ENCODE measurements at places on chromosomes 11 and 22.
A peak's percentile ranks its signal among the peaks of the same experiment; 100 is the strongest.

DNA sequence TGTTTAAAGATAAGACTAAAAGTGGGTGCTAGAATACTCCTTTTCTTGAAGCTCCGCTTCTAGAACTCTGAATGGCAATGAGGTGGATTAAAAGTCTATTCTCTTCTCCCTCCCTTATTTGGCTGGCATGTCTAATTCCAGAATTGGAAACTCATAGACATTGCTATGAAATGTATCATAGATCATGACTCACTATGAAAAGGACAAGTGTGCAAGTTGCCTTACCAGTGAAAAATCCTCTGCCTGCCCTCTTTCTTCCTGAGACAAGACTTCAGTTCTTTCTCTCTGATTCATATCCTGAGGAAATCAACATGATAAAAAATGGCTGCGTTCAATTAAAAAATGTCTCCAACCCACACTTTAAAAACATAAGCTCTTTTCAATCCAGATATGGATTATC is 73.2 kb upstream of the BLID start:
- H3K27ac ChIP-seq = no peak overlapping the region
- no peaks in the 10 kb centered on the region for H3K36me3 ChIP-seq
- H3K27me3 ChIP-seq = no peaks in the 10 kb centered on the region
- no peak overlapping the region for H3K4me3 ChIP-seq

DNA sequence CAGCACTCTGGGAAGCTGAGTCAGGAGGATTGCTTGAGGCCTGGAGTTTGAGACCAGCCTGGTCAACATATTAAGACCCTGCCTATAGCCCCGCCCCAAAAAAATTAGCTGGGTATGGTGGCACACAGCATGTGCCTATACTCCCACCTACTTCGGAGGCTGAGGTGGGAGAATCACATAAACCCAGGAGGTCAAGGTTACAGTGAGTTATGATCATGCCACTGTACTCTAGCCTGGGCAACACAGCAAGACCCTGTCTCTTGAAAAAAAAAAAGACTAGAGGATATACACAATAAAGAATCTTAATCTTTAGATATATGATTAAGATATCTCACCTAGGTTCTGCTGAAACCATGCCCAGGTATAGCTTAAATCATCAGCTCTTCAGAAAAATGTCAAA is 136.7 kb downstream of the APOL5 start:
- DNase-seq = no peak
- no peaks in the 10 kb centered on the region for H3K4me1 ChIP-seq
- no peak overlapping the region for H3K27ac ChIP-seq
- H3K36me3 ChIP-seq = no peaks in the 10 kb centered on the region

GRCh38 chr22:17281440-17281841 is 62.2 kb upstream of the ADA2 start:
- H3K27ac ChIP-seq = no peak overlapping the region
- H3K36me3 ChIP-seq = no peaks in the 10 kb centered on the region
- no peaks in the 10 kb centered on the region for H3K4me1 ChIP-seq
- no peak overlapping the region for H3K4me3 ChIP-seq

DNA sequence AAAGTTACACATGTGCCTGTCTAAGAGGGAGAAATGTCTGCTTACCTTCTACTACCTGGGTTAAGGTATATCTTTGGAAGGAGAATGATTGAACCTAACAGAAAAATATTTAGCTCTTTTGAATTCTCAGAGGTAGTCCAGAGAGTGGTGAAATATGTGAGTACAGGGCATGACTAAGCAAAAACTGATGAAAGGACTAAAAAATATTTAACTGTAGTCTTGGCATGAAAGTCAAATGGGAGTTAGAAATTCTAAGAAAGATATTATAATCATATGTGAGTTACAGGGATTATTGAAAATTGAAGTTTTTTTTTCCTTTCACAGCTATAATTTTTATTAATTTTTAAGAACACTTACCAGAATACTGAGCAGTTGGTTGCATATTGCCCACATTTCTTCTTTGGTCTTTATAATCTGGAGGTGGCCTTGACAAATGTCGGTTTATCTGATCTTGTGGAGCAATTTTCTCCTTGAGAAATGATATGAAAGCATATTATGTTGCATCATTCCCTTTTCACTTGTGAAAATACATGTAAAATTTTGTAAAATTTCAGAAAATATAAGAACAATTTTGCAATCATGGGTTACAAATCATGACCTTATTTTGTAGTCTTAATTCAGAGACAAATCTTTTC is 61.4 kb upstream of the MTMR2 start:
- H3K4me3 ChIP-seq = no peak overlapping the region
- H3K36me3 ChIP-seq = peaks cover 4% of the 10 kb centered on the region
- no peak for DNase-seq

DNA sequence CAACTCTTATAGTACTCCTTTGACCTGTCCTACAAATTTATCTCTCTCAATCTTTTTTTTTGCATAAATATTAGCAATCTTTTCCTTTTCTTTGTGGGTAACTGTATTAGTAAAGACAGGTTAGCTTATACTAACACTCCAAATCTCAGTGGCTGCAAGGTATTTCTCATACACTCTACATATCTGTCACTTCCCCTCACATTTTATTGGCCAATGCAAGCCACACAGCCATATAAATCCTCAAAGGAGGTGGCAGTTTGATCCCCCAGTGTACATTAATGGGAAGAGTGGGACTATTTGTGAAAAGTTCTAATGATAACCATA is 42.6 kb upstream of the EED start:
- peak overlapping the region; percentile 74 for H3K4me3 ChIP-seq
- no peaks in the 10 kb centered on the region for H3K36me3 ChIP-seq
- no peaks in the 10 kb centered on the region for H3K27me3 ChIP-seq
- H3K27ac ChIP-seq = no peak overlapping the region
- peak; percentile 15 for DNase-seq

DNA sequence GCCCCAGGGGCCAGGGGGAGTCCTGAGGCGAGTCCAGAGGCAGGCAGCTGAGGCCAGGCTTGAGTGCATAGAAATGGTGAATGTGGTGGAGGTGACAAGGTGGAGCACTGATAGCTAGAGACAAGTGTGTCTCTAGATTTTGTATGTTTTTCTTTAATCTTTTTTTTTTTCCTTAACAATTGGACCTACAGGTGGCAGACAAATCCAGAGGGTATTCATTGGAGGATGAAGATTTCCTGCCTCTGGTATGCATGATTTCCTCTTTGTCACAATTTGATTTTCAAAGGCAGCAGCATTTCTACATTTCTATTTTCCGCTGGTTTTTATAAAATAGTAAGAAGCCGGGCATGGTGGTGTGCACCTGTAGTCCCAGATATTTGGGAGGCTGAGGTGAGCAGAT is 47.7 kb upstream of the DKK3 start:
- no peaks in the 10 kb centered on the region for H3K36me3 ChIP-seq
- H3K27ac ChIP-seq = no peak overlapping the region
- no peaks in the 10 kb centered on the region for H3K27me3 ChIP-seq
- DNase-seq = no peak
- H3K4me3 ChIP-seq = no peak overlapping the region
- no peaks in the 10 kb centered on the region for H3K4me1 ChIP-seq

DNA sequence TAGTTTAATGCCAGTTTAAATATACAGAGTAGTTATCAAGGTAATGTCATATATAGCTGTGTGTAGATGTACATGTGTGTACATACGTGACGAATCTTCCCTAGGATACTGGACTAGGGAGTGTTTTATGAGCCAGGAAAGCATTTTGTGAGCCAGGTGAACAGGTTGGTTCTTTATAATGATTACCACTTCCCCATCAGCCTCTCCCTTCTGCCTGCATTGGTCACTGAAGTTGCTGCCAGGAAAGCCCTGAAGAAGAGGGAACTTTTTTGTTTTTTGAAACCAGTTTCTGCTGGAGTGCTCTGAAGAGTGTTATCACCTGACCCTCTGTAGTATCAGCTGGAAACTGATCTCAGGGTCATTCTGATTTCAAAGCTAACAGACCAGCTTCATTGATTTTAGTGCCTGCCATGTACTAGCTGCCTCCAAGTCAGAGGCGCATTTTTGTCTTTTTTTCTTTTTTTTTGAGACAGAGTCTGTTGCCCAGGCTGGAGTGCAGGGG is 14.2 kb upstream of the ST14 start:
- H3K36me3 ChIP-seq = peaks cover 23% of the 10 kb centered on the region
- no peaks in the 10 kb centered on the region for H3K4me1 ChIP-seq
- no peaks in the 10 kb centered on the region for H3K27me3 ChIP-seq
- H3K27ac ChIP-seq = no peak overlapping the region
- H3K4me3 ChIP-seq = no peak overlapping the region
- no peak for DNase-seq

GRCh38 chr11:29530961-29531360 is 485.9 kb downstream of the KCNA4 start:
- H3K4me3 ChIP-seq = no peak overlapping the region
- DNase-seq = no peak
- H3K27me3 ChIP-seq = no peaks in the 10 kb centered on the region
- no peaks in the 10 kb centered on the region for H3K4me1 ChIP-seq
- H3K27ac ChIP-seq = no peak overlapping the region
- H3K36me3 ChIP-seq = no peaks in the 10 kb centered on the region

DNA sequence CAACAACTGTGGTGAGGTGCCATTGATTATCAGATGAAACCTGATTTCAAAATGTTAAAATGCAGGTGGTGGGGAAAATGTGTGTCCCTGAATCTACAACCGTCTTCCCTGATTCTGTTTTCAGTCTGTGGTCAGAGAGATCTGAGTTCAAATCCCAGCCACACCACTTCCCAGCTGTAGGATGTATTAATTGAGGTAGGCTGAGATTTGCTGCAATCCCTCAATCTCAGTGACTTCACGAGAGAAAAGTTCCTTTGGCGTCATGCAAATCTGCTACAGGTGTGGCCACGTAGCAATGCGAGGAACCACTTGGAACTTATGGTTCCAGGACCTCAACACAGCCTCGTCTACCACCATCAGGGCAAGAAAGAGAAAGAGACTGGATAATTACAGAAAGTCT is 56.2 kb downstream of the BCL2L13 start:
- no peaks in the 10 kb centered on the region for H3K4me1 ChIP-seq
- no peak overlapping the region for H3K4me3 ChIP-seq

GRCh38 chr11:26457636-26458035 is 114.4 kb downstream of the MUC15 start:
- H3K36me3 ChIP-seq = no peaks in the 10 kb centered on the region
- no peak for DNase-seq
- H3K4me3 ChIP-seq = no peak overlapping the region
- no peaks in the 10 kb centered on the region for H3K27me3 ChIP-seq

GRCh38 chr22:49946612-49947295 is 13.8 kb upstream of the PIM3 start:
- H3K27me3 ChIP-seq = no peaks in the 10 kb centered on the region
- peaks cover 2% of the 10 kb centered on the region for H3K4me1 ChIP-seq
- H3K4me3 ChIP-seq = no peak overlapping the region
- DNase-seq = no peak

- H3K36me3 ChIP-seq = no peaks in the 10 kb centered on the region
- H3K4me3 ChIP-seq = no peak overlapping the region
- H3K4me1 ChIP-seq = no peaks in the 10 kb centered on the region
- no peak overlapping the region for H3K27ac ChIP-seq
- no peaks in the 10 kb centered on the region for H3K27me3 ChIP-seq
Measured at GRCh38 chr11:30342736-30343166, 19.8 kb downstream of the ARL14EP start.

- H3K36me3 ChIP-seq = no peaks in the 10 kb centered on the region
- peak; percentile 92 for DNase-seq
- peaks cover 4% of the 10 kb centered on the region for H3K4me1 ChIP-seq
- no peak overlapping the region for H3K27ac ChIP-seq
- peaks cover 18% of the 10 kb centered on the region for H3K27me3 ChIP-seq
- H3K4me3 ChIP-seq = peak overlapping the region; percentile 54
Measured at GRCh38 chr11:129364143-129364654, 11.4 kb upstream of the BARX2 start.

GRCh38 chr11:35629914-35630313 is 11.7 kb downstream of the FJX1 start:
- no peak for DNase-seq
- H3K4me1 ChIP-seq = no peaks in the 10 kb centered on the region
- H3K27ac ChIP-seq = no peak overlapping the region
- H3K27me3 ChIP-seq = no peaks in the 10 kb centered on the region
- H3K4me3 ChIP-seq = no peak overlapping the region

- DNase-seq = no peak
- no peak overlapping the region for H3K4me3 ChIP-seq
- no peaks in the 10 kb centered on the region for H3K27me3 ChIP-seq
- no peak overlapping the region for H3K27ac ChIP-seq
- no peaks in the 10 kb centered on the region for H3K36me3 ChIP-seq
Measured at GRCh38 chr11:5197536-5197935, 2.9 kb downstream of the OR51V1 start.

- H3K27ac ChIP-seq = no peak overlapping the region
- peak; percentile 50 for DNase-seq
- no peak overlapping the region for H3K4me3 ChIP-seq
- H3K36me3 ChIP-seq = no peaks in the 10 kb centered on the region
Measured at GRCh38 chr11:105489446-105489845, 120.4 kb upstream of the GRIA4 start.

- peaks cover 6% of the 10 kb centered on the region for H3K36me3 ChIP-seq
- DNase-seq = no peak
- no peaks in the 10 kb centered on the region for H3K4me1 ChIP-seq
- no peaks in the 10 kb centered on the region for H3K27me3 ChIP-seq
- H3K4me3 ChIP-seq = no peak overlapping the region
- H3K27ac ChIP-seq = no peak overlapping the region
Measured at GRCh38 chr11:5712507-5712906, 22.9 kb downstream of the TRIM22 start.

DNA sequence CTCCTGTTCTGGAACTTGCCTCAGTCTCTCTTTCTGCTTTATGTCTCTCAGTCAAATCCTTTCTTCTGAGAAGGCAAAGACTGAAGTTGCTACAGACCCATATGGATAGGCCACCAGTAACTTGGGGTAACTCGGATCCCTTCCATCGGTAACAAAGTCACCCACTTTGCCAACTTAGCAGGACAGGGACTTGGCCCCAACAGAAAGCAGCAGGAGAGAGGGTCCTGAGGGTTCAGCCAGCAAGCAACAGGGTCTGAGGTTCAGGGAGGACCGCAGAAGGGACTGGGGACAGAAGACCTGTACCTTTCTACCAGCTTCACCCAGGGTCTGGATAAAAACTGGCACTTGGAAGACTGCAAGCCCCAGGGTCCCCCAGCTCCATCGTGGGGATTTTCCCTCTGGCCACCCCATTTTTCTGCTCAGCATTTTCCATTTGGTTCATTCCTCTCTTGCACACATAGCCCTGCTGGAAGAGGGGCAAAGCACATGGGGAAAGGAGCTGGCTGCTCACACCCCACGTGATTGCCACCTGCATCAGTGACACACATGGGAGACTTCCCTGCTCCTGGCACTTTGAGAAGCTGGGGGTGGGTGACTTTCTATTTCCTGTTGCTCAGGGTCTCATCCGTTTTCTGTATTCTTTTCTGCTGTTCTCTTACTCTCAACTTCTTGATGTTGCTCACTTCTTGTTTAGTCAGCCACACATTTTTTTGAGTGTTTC is 34.6 kb upstream of the GNAZ start:
- no peak overlapping the region for H3K27ac ChIP-seq
- H3K4me1 ChIP-seq = no peaks in the 10 kb centered on the region
- H3K4me3 ChIP-seq = no peak overlapping the region
- no peaks in the 10 kb centered on the region for H3K36me3 ChIP-seq
- H3K27me3 ChIP-seq = no peaks in the 10 kb centered on the region
- no peak for DNase-seq

- no peaks in the 10 kb centered on the region for H3K27me3 ChIP-seq
- H3K36me3 ChIP-seq = no peaks in the 10 kb centered on the region
- H3K4me1 ChIP-seq = no peaks in the 10 kb centered on the region
- no peak overlapping the region for H3K4me3 ChIP-seq
- no peak for DNase-seq
Measured at GRCh38 chr11:119758291-119758690, 29.3 kb upstream of the NECTIN1 start.
